Progenitor cell of endocrine pancreas (in vitro differentiated cells): ENCODE measurements at places on chromosomes 3 and 15.

- no peak for DNase-seq
Measured at GRCh38 chr15:100094127-100094510, 247.7 kb downstream of the ADAMTS17 start.

GRCh38 chr3:61411009-61411662 is 150.2 kb upstream of the PTPRG start:
- DNase-seq = no peak

GRCh38 chr3:160774172-160774571 is 18.1 kb downstream of the PPM1L start:
- DNase-seq = no peak

DNA sequence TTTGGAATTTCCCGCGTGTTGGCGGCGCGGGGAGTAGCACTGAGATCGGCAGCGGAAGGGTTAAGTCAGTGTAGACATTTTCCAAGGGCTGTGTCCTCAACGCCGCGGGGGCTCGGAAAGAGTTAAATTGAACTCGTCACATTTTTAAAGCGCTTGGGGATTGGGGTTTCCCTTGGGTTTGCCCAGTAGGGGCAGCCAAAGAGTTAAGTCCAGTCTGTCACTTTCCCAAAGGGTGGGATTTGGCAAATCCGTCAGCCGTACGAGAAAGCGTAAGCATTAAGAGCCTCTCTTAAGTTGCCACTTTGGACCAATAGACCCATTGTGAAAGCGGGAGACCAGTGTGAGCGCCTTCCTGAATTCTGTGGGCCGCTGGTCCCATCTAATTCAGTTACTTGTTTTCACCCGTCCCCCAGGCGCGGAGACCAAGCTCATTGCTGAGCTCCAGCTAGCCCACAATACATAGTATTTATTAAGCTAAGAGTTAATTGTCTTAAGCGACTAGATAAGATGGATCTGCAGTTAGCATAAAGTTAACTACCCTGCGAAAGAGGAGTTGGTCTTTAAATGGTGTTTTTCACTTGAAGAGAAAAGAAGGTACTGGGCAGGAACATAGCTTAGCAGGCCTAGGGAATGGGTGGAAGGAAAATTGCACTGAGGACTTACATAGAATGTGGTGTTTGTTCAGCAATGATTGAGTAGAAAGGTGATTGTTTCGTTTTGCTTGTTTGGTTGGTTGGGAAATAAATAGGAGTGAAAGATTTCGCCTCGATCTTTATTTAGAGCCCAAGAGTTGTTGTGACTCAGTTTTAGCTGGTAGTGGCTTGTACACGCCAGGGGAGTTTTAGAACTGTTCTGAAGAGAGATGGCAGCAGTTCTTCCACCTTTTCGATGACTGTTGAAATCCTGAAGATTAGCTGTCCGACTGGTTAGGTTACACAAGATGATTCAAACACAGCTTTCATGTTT is 932 bp downstream of the ARL8B start:
- no peak for DNase-seq

- no peak for DNase-seq
Measured at GRCh38 chr3:38015485-38015884, 14.0 kb downstream of the PLCD1 start.

- DNase-seq = no peak
Measured at GRCh38 chr3:3516996-3517395, 282.2 kb upstream of the LRRN1 start.

DNA sequence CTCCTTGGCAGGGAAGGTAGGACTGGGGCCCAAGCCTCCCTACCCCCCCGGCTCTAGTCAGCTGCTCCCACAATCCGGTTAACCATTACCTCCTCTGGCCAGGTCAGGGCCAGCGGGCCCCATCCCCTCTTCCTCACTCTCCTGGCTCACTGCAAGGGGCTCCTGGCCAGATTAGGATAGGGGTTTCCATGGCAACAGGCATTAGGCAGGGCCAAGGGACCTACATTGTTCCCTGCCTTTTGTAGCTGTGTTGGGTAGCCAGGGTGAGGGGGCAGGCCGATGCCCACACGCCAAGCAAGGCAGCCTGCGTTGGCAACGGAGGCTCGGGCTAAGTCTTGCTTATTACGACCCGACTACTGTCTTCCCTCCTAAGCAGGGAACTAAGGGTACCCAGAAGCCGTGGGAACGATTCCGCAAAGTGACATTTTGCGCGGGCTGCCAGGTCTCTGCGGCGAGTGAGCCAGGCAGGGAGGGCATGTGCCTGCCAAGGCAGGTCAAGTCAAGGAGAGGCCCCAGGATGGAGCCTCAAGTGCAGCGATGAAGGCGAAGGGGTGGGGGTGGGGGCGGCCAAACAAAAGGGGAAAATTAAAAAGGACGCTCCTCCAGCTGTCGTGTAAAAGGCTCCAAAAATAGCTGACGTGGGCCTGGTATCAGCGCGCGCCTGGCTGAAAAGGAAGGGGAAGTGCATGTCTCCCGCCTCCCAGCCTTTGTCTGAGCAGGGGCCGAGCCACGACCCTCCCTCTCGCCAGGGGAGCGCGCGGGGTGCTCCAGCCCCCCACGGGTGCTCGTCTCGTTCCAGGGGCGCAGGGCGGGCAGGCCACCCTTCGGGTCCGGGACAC is 919 bp downstream of the IDH2 start:
- DNase-seq = no peak

DNA sequence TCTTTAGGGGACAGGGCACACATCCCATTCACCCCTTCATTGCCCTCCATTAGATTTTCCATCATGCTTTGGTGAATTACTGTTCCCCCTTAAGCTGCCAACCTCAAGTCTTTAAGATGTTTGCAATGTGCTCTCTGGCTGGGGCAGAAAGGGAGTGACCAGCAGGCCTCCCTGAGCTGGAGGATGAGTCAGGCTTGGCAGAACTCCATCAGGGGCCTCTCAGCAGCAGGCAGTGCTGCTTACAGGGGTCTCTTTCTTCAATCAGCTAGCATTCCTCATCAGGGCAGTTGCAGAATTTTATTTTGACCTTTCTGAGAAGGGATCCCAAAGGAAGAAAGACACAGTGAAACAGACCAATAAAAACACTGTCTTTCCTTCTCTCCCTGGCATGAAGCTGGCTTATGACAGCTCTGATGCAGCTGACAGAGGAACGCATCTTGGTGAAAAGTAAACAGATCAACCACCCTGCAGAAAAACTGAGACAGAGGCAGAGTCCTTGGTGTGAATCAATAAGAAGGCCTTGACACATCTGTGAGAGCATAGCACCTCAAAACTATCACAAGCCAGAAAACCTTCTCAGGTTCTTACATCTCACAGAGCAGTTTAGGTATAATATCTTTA is 88.7 kb upstream of the MRPL3 start:
- no peak for DNase-seq

DNA sequence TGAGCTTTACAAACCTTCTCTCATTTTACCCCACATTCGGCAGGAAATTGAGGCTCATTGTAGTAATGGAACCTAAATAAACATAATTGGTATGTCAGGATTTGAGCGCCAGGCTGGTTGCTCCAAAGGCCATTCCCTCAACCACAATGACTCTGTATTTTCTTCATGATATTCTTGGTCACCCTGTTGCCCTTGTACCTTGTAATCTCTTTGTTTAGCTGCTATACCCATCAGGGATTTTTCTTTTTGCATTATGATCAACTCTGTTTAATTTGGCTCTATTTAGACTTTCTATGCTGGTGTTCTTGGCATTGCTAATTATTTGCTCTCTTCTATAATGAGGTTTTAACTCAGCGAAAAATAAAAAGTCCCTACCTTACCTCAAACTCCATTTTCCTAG is 29.8 kb downstream of the DUOX2 start:
- no peak for DNase-seq

- no peak for DNase-seq
Measured at GRCh38 chr3:193744048-193744821, 151.2 kb downstream of the OPA1 start.

DNA sequence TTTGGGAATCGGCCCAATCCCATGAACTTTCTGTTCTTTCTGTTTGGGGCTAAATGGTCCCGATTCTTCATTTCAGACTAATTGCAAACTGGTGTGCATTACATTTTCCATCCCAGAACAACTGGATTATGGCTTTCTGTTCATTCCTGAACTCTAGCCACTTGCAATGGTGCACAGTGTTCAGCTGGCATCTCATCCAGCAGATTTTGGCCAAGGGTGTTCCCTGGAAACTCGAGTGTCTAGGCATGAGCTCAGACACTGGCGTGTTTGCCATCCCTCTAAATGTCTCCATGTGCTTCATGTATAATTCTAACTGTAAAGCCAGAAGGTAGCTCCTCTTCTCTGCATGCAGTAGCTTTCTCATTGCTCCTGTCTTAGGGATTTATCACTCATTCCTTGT is 97.1 kb upstream of the MYZAP start:
- no peak for DNase-seq

DNA sequence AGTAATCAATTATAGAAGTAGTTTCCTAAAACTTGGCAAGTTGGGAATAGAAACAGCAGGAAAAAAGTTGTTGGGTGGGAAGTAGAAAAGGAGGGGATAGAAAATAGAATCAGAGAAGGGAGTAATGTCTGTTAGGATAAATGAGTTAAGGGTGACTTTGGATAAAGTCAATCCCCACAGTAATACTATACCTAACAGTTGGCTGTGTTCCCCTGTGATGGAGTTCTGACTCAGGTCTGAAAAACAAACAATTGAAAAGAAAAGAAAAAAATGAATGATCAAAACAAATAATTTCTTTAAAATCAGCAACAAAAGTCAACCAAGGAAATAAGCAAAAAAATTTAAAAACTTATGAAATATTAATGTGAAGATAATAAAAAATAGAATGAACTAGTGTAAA is 50.3 kb downstream of the EMC4 start:
- no peak for DNase-seq

GRCh38 chr3:38455639-38456430 is 2.1 kb downstream of the ACVR2B start:
- DNase-seq = no peak

- no peak for DNase-seq
Measured at GRCh38 chr15:90603893-90604292, 74.2 kb downstream of the CRTC3 start.

- DNase-seq = no peak
Measured at GRCh38 chr3:123790254-123791072, 93.7 kb downstream of the MYLK start.

- DNase-seq = no peak
Measured at GRCh38 chr3:39260957-39261356, 18.9 kb downstream of the CX3CR1 start.

- DNase-seq = no peak
Measured at GRCh38 chr15:94234300-94234699, 2.9 kb downstream of the MCTP2 start.

GRCh38 chr3:127954640-127955039 is 39.6 kb downstream of the KBTBD12 start:
- DNase-seq = no peak

DNA sequence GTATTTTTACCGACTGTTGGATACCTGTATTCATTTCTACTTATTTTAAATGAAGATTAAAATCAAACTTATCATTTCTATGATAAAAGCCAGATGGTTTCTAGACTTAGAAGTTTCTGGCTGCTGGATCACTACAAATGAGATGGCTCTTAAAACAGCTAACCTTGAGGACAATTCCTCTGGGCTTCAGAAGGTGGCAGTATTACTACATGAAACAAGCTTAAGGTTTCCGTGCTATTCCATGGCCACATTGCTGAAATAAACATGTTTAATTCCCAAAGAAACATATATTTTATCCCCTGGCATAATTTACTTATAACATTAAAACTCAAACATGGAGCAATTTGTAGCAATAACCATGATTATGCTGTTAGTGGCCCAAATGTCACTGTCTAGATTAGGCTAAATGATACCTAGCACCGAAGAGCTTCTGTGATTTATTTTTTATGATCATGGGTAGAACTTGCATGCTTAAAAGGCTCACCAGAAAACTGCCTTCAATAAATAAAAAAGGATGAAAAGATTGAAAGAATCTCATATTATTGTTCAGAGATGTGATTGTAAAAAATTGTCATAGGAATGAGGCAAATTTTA is 204.0 kb upstream of the NANOGP8 start:
- no peak for DNase-seq

DNA sequence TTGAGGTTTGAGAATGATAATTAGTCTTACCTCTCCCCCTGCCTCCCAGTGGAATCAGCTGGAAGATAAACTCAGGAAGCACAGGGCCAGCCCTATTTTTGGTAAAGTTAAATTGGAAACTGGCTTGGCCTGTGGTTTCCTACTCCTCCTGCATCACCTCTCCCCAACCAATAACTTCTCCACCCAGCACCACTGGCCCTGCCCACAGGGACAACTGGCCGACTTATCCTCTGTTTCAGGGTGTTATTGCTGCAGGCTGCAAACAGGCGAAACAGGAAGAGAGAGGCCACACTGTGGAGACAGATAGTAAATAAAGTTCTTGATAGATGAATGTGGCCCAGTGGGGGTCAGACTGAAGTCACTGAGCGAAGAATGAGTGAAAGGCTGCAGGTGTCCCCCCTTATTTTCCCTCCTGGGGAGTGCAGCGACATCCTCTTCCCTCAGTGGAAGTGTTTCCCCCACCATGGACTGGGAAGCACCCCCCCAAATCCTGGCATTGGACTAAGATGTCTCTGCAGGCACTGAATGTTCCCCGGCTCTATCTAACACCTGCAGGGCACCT is 47.1 kb downstream of the PDIA5 start:
- DNase-seq = no peak

DNA sequence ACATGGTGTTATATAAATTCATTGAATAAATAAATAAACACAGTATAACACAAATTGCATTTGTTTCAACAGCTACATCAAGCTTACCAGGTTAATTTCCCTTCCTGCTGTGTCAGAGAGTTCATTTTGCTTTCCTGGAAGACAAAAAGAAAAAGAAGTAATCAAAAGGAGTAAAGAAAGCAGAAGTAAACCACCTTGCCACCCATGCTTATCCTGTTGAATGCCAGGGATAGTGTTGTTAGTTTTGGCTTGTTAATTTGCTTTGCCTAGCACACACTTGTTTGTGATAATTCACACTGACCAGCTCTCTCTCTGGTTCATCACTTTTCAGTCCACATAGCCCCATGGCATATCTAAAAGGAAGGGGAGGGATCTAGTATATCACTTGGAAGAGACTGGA is 29.6 kb downstream of the BTLA start:
- DNase-seq = no peak

GRCh38 chr3:143693506-143693905 is 154.8 kb downstream of the SLC9A9 start:
- DNase-seq = no peak

DNA sequence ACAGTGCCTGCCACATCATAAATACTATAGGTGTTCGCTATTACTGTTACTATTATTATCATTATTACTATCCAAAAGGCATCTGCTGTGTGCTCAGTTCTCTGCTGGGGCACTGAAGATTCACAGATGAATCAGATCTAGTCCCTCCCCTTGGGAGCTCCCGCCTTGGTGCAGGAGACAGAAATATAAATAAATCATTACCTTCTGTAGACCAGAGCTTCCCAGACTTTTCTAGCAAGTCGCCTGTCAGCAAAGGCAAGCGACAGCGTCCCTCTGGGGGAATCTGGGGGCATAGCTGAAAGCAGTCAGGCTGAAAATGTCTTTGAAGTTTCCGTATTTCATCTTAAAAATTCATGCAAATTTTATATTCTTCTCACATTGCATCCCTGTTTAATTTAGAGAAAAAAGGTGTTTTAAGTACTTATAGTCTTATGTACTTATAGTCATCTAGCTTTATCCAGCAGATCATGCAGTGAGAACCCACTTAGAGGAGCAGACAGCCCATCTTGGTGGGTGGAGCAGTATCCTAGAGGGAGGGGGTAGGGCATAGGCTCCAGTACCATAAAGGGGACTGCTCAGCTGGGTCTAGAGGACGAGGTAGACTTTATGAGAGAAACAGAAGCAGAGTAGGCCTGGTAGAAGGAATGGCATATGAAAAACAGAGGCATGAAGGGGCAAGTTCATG is 10.4 kb upstream of the BRPF1 start:
- no peak for DNase-seq
